ENCODE measurements at places on chromosomes 5 and 9. TPM values are rescaled to one million over a fixed set of nuclear protein-coding genes. Genes with fewer than 3 reads are reported as not detected.
A peak's percentile ranks its signal among the peaks of the same experiment; 100 is the strongest.

DNA sequence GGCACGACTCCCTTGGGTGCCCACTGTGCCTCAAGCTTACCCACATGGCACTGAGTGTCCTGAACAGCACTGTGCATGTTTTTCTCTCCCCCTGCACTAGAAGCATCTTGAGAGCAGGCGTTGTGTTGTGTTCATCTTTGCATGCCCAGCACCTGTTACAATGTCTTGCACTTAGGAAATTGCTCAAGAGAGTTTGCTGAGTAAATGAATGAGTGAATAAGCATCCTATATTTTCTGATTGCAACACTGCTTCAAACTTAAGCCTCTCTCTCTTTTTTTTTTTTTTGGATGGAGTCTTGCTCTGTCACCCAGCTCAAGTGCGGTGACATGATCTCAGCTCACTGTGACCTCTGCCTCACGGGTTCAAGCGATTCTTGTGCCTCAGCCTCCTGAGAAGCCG lies 94.5 kb downstream of the LMNB1 start:
- no peak for DNase-seq

- DNase-seq = no peak
Measured at GRCh38 chr5:5080790-5081189, 59.3 kb upstream of the ADAMTS16 start.

- DNase-seq = no peak
Measured at GRCh38 chr5:82601861-82602260, 323.7 kb upstream of the RPS23 start.

DNA sequence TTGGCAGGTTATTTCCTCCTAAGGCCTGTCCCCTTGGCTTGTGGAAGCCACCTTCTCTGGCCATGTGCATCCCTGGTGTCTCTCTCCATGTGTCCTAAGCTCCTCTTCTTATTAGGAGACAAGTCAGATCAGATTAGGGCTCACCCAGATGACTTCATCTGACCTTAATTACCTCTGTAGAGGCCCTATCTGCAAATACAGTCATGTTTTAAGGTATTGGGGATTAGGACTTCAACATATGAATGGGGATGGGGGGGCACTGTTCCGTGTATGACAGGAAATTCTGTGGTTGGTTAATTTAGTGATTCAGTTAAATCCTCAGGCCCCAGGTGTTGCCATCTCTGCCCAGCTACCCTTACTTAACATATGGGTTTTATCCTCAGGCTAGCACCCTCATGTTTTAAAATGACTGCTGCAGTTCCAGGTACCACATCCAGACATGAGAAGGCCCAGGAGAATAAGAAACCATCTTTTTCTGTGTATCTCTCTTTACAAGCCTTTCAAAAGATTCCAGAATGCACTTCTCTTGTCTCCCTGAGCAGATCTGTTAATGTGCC lies 51.9 kb upstream of the RAI14 start:
- DNase-seq = peak; percentile 37

GRCh38 chr9:107600060-107600573 lies 110.5 kb upstream of the KLF4 start:
- DNase-seq = peak; percentile 56

- no peak for DNase-seq
Measured at GRCh38 chr5:81067406-81067805, 107.2 kb downstream of the RASGRF2 start.

DNA sequence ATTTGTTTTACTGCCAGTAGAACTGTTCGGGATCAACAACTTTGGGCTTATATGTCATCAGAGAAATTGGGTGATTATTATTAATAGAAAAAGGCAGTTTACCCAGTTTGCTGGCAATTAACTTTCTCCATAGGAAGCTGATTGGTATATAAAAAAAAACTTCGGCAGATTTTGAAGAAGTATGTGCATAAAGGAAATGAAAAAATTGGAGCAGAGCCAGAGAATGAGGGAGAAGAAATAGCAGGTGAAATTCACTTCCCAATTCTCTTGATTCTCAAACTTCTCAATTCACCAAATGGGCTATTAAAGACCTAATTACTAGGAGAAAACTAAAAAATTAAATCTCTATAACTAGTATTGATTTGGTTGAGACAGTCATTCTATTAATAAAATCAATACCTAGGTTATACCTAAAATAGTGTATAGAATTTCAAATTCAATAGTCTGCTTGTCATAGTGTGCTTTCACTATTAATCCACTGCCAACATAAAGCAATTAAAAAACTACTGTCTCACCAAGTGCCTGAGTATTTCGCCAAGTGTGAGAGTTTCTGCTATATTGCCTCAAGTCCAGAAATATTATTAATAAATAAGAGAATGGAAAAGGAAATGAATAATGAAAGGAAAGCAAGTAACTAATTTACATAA lies 47.5 kb downstream of the STX17 start:
- no peak for DNase-seq

GRCh38 chr9:109179801-109180523 lies 12.9 kb upstream of the FRRS1L start:
- peak; percentile 16 for DNase-seq

DNA sequence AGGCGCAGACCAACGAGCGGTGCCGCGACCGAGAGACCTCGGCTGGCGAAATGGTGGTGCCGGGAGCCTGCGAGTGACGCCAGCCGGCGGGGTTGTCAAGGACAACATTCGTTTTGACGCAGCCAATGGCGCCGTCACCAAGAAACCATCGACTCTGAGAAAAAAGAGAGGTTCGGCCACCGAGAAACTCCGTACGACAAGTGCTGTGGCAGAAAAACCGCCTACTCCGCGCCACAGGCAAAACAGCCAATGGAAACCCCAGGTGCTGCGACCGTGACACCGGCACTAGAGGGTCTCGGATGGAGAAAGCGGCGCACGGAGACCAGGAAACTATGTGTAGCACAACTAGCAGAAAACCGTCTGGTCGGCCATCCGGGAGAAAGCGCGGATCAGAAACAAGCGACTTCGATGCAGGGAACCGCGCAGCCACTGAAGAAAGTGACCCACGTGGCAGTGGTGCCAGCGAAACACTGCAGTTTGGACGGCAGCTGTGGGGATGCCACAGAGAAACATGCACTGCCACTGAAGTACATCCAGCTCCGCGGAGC lies 88.8 kb downstream of the ANXA2R start:
- DNase-seq = peak; percentile 68

DNA sequence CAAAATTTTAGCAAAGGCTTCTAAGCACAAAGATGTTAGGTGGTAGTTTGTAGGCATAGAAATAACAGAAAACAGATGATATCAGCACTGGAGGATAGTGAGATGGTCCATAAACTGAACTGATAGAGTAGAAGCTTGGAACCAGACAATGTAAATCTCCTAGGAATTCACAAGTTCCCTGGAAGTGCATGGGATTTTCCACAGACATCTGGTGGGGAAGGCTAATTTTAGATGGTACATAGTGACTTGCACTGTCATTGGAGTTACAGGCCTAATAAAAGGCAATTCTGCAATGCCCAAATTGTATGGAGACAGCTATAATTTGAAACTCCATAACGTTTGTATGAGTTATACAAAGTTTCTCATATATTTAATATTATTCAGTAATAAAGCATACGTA lies 653.0 kb upstream of the MEF2C start:
- no peak for DNase-seq

GRCh38 chr5:123450114-123450513 lies 26.9 kb upstream of the CEP120 start:
- no peak for DNase-seq

DNA sequence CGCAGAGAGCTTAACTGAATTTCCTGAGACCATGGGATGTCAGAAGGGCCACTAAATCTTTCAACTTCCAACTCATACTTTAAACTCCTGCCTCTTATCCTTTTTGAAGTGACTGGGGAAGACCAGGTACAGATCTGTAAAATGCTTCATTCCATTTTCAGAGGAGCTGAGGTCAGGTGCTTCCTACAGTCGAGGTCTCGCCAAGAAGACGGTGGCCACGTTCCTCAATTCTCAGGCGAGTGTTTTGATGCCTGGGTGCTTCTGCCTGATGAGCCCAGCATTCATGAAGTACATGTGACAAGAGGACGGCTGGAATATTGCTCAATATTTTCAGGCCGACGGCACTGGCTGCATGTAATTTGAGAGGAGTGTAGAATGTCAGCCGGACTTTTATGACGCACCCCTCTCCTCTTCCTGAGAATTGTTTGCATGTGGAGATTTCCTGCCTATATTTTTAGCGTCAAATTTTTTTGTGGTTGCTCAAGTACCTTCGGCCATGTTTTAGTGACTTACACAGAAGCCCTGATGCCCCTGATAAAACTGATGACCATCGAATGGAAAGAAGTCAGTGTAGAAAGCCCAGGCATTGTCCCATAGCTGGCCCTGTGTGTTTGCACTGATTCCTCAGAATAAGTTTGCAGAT lies 38.8 kb upstream of the GLRX start:
- peak; percentile 98 for DNase-seq

- DNase-seq = no peak
Measured at GRCh38 chr9:94148419-94148818, 64.2 kb downstream of the PTPDC1 start.

DNA sequence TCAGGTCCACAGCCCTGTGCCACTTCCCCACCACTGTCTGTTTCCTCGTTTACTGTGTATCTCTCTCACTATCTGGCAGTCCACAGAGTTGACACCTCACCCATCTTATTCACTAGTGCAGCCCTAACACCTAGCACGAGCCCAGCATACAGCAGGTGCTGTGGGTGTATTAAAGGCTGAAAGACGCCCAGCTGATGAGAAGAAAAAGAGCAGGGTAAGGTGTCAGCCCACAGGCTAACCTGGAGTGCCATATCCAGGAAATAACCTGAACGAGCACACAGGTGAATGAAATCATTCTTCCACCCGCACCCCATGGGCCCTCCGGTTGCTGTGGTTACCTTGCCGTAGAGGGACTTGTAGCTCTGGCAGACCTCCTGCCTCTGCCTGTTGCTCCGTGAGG lies 18.6 kb downstream of the ANXA6 start:
- DNase-seq = no peak

DNA sequence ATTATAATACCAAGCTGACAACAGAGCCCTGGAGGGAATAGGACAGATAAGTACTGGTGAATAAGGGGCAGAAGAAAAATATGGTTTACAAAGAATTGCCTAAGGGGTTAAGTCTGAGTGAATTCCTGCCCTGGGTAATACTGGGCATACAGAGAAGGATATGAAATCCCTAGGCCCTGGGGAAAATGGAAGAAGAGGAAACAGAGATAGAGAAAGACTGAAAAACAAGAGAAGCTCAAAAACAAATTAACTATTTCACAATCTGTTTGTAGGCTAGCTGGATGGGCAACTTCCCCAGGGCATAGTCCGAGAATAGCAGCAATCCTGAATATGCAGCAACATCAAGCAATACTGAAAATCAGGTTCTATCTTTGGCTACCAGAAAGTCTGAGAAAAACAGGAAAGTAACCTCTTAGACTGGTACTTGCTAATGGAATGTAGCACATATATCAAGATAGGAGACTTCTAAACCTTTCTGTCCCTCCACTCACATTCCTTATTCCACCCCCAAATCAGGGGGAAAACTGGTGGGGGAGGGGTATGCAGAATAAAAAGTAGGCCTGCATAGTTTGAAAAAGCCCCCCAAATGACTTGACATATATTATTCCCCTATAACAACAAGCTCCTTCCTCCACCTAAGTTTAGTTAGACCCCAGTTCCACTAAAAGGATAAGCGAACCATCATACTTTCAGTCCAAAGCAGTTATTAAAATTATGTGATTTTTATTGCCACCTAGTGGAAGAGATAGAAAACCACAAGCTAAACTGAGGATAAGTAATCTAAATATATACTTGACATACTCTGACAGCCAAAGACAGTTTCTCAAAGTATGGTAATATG lies 20.6 kb downstream of the SLC38A9 start:
- peak; percentile 54 for DNase-seq

- DNase-seq = no peak
Measured at GRCh38 chr5:160298189-160298588, 14.2 kb downstream of the CCNJL start.

- DNase-seq = no peak
Measured at GRCh38 chr5:82275216-82275664, 2.9 kb downstream of the RPS23 start.

DNA sequence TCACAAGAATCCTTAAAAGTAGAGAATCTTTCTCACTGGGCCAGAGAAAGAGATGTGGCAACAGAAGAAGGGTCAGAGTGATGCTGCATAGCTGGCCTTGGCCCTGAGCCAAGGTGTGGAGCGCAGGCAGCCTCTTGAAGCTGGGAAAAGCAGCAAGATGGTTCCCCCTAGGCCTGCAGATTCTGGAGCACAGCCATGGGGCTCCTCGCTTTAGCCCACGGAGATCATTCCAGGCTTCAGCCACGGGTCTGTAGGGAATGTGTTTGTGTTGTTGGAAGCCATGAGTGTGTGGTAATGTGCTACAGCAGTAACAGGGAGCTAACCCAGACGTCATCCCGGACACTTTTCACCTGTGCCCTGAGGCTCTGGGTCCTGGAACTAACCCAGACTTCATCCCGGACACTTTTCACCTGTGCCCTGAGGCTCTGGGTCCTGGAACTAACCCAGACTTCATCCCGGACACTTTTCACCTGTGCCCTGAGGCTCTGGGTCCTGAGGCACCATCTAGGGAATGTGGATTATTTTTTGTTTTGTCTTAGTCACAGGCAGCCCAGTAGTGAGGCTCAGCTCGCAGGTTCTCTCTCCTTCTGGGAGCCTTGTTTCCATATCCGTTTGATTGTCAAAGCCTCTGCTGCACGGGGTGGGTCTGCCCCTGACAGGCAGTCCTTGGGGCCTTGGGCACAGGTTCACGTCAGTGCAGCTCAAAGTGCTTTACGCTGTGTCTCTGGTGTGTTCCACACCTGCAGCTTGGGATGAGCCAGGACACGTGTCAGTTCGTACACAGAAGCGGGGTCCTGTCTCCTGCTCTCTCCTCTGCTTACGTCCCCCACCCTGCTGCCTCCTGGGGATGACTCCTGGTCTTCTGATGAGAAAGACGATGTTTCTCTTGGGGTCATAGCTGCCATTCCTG lies 56.3 kb upstream of the EXOC3 start:
- DNase-seq = peak; percentile 94

DNA sequence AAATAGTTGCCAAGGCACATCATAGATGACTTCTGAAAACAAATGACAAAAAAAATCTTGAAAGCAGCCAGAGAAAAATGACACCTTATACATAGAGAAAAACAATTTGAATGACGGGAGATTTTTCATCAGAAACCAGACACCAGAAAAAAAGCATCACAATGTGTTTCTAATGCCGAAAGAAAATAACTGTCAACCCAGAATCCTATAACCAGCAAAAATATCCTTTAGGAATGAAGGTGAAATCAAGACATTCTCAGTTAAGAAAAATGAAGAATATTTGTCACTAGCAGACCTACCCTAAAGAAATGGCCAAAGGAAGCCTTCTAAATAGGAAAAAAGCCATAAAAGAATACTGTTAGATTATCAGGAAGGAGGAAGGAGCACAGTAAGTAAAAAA lies 54.0 kb downstream of the SPTLC1 start:
- DNase-seq = no peak

- DNase-seq = no peak
Measured at GRCh38 chr5:68875351-68875750, 218.5 kb upstream of the SLC30A5 start.

- no peak for DNase-seq
Measured at GRCh38 chr5:111159845-111160244, 64.3 kb upstream of the CAMK4 start.

- peak; percentile 58 for DNase-seq
Measured at GRCh38 chr9:16154521-16155078, 601.8 kb downstream of the CCDC171 start.

The FBXL7 gene
- total RNA-seq = 12.5 TPM

The SH3GLB2 gene
- total RNA-seq = 18.1 TPM

The GZMA gene
- not detected for total RNA-seq

The SLC28A3 gene
- 0.42 TPM for total RNA-seq

The GABRB2 gene
- not detected for total RNA-seq

The MAN1B1 gene
- total RNA-seq = 145 TPM

The IFNB1 gene
- 0.52 TPM for total RNA-seq

The GABRA6 gene
- not detected for total RNA-seq

The AP3B1 gene
- total RNA-seq = 54.3 TPM

The RPL37 gene
- total RNA-seq = 116 TPM

Measured in M059J (cell line).